ENCODE measurements at places on chromosomes 3 and 15. TPM values are rescaled to one million over a fixed set of nuclear protein-coding genes. Genes with fewer than 3 reads are reported as not detected.

GRCh38 chr15:93196135-93196670 lies 107.2 kb upstream of the RGMA start:
- no peak for DNase-seq

DNA sequence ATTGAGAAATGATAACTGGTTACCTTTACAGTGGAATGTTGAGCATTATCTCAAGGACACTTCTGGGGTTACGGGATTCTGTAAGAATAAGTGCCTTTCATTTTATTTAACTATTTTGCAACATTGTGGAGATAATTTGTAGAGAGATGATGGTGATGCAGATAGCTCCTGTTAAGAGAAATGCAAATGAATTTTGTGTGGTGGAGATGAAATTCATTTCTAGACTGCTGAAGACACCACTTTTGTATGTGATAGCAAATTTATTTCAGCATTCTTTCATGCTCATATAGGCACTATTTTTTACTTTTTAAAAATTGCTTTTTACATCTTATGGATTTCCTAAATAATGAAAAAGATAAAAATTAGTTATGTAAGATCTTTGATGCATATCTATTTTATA lies 463.3 kb upstream of the CBLB start:
- DNase-seq = no peak

- DNase-seq = no peak
Observed at GRCh38 chr3:132682201-132682600, 22.1 kb downstream of the UBA5 start.

KBTBD13 gene
- total RNA-seq = not detected

DNA sequence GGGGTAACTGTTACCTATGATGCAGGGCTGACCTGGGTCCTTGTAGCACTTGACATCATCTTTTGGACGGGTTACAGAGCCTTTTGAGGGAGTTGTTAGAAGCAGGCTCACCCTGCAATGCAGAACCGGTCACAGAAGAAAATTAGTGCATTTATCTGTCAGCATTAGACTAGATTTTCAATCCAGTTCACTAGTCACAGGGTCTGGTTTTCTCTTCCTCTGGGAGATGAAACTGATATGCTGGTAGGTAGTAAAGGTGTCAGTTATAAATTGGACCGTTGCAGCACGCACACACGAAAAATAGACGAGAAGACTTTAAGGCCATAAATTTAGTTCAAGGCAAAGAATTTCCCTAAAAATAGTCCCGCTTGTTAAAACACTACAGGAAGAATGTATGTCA lies 532.3 kb upstream of the ATP11B start:
- no peak for DNase-seq

DNA sequence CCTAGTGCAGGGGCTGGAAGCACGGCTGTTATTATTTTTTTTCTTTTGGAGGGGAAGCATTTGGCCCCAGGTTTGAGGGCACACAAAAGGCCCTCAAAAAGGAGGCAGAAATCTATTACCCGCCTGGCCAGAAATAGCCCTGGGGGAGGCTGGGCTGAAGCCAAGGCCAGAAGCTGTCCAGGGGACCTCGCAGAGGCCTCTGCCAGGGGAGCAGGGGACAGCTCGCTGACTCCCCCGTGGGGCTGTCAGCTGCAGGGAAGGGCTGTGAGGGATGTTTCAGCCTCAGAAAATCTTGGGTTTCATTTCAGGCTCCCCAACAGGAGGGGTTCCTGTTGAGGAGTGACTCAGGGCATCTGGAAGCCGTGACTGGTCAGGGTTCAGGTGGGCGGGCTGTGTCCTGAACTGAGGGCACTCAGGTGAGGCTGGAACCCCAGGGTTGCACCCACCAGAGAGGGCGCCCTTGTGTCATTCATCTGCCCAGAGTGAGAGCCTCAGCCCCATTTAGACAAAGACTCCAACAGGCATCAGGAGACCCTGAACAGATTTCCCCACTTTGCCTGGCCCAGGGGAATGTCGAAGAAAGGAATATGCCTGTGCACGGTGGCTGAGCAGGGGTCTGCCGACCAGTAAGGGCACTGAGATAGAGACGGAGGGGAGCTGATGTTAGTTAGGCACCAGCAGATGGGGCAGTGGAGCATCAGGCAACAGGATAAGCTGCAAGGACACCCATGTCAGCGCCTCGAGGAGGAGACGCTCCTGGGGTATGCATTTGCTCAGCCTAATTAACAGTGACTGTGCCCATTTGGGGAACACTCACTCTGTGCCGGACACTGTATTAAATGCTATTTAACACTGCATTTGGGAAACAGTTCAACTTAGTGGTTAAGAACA lies 43.5 kb upstream of the SLC6A11 start:
- peak; percentile 85 for DNase-seq

CISH gene
- 3.6 TPM for total RNA-seq

DNA sequence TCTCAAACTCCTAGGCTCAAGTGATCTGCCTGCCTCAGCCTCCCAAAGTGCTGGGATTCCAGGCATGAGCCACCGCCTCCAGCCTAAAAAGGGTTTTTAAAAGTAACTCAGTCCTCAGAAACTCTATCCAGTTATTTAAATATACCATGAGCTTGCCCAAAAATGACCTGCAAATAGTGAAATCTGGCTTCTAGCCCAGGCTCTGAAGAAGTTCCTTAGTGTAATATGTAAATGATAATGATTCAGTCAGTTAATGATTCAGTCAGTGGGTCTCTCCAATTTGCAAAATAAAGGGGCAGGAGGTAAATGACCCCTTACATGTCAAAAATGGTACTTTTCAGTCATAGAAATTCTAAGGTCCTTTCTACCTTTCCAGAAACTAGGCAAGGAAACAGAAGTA lies 28.8 kb downstream of the LRRC2 start:
- DNase-seq = no peak

DNA sequence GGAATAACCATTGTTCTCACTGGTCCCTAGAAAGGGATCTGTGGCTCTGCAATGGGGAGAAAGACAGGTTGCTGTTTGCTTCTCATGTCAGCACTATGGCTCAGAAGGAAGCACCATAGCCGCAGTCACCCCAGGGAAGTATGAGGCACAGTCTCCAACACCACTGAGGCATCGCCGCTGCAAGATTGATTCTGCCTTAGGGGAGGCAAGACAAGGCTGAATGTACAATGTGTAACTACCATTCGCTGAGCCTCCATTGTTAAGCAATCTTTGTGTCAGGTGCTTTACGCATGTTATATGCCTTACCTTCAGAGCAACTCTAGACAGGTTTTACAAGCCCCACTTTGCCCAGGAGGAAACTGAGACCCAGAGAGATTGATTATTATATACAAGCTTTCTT lies 100.7 kb upstream of the KCNMB2 start:
- no peak for DNase-seq

DNA sequence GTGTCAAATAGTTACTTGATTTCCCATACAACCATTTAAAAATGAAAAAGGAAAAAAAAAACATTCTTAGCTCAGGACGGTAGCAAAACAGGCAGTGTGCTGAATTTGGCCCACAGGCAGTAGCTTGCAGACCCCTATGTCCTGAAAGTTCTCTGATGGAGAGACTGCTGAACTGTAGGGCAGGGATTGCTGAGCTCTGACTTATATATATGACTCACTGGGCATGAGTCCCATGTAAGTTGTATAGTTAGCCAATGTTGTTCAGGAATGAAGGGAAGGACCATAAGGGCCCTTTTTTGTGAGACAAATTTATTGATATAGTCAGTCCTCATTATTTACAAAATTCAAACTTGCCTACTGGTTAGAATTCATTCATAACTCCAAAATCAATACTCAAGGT lies 36.9 kb upstream of the FRMD4B start:
- DNase-seq = no peak

DNA sequence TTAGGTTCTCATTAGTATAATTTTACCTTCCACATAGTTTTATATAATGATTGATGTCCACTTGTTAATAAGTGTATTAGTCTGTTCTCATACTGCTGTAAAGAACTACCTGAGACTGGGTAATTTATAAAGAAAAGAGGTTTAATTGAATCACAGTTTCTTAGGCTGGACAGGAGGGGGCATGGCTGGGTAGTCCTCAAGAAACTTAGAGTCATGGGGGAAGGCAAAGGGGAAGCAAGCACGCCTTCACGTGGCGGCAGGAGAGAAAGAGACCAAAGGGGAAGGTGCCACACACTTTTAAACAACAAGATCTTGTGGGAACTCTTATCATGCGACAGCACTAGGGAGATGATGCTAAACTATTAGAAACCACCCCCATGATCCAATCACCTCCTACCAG lies 19.2 kb downstream of the DZIP3 start:
- peak; percentile 80 for DNase-seq

GRCh38 chr3:155254445-155254844 lies 39.0 kb downstream of the STRIT1 start:
- DNase-seq = no peak

- no peak for DNase-seq
Observed at GRCh38 chr3:100777271-100777670, 68.0 kb downstream of the TFG start.

DNA sequence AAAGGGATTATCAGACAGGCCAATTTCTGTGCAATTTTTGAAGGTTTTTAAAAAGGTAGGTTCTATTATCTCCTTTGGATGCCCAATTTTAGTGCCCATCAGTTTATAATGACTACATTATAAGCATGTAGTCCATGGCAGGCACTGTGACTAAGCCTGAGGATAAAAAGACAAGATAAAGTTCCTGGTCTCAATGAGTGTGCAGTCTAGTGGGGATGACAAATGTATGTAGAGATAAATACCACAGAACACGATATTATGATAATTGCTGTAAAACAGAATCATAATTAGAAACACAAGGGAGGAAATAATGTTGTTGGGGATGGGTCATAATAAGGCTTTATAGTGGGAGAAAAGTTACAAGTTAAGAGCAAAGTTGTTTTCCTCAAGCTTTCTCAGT lies 163.1 kb downstream of the ZNF385D start:
- no peak for DNase-seq

DNA sequence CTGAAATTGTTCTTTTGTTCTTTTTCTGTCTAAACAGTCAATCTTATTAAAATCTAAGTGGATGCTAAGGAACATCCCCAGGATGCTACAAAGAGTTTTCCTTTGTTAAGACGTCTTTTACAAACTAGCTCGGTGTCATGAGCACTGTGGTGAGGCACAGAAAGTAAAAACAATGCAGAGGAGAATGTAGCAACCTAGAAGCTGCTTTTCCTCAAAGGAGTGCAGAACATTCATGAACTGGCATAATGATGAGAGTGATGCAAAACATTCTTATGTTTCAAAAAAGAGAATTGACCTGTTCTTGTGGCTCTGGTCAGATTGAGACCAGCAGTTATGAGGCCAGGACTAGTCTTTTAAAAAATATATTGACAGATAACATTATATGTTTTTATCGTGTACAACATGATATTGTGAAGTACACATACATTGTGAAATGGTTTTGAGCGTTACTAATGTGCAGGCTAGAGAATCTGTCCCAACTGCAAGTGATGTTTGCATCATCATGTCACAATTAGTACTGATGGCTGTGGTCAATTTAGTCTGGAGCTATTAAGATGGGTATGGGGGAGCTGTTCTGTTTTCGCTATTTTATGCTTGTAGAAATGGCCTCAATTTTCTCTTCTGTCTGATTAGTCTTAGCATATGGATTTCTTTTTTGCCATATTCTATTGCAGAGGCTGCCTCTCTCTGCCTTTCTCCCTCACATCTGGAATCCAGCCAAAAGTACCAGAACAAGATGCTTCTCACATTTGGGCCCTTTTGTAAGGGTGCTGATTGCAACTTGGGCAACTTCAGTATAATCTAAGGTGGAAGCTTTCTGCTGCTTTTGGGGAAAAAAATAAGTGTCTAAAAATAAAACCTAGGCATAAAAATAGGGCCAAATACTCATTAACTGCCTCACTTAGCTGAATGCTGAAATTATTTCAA lies 50.2 kb downstream of the HHLA2 start:
- peak; percentile 18 for DNase-seq

SGO1 gene
- 31.8 TPM for total RNA-seq

PCOLCE2 gene
- total RNA-seq = 18.6 TPM

- DNase-seq = no peak
Observed at GRCh38 chr15:81242778-81243177, 46.1 kb downstream of the IL16 start.

- DNase-seq = no peak
Observed at GRCh38 chr3:178058629-178059028, 477.6 kb upstream of the KCNMB2 start.

- DNase-seq = no peak
Observed at GRCh38 chr15:68184616-68185480, 20.3 kb downstream of the CALML4 start.

Measured in GM23338 (cell line).